ENCODE measurements at places on chromosomes 16 and 17. TPM values are rescaled to one million over a fixed set of nuclear protein-coding genes. Genes with fewer than 3 reads are reported as not detected.
A peak's percentile ranks its signal among the peaks of the same experiment; 100 is the strongest.

DNA sequence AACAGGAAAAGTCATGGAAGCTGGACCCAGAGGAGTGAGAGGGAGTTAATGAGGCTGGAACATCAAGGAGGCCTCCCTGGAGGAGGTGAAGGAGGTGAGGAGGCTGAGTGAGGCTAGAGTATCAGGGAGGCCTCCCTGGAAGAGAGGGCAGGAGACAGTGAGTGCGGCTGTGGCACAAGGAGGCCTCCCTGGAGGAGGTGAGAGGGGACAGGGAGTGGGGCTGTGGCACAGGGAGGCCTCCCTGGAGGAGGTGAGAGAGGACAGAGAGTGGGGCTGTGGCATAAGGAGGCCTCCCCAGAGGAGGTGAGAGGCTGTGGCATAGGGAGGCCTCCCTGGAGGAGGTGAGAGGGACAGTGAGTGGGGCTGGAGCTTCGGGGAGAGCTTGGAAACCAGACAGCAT lies 5.5 kb downstream of the CAMKK1 start:
- no peak for DNase-seq

DNA sequence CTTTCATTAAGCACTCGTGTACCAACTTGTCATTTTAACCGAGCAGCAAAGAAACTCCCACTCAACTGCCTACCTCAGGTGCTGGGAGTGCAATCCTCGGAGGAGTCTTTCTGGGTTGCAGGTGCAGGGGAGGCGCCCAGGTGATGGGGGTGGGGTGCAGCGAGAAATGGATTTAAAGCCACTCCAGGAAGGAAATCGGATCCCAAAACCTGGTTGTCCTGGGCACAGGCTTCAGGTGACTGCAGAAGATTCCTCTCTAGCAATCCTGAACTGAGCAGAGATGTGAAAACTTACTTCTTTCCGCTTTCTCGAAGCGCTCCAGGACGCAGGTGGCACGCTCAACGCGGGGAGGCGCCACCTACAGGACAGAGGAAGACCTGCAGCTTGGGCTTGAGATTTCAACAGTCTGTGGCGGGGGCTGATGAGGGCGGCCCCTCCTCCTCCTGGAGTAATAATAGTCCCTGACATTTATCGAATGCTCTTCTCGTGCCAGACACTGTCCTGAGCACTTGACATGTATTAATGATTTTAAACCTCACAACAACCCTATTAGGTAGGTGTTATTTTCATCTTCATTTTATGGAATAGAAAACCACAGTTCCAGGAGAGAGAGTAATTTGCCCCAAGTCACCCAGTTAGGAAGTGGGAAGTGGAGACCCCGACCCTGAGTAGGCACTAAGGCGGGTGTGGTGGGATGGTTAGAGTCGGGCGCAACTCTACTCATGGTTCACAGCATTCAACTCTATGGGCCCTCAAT lies 27.2 kb upstream of the SKAP1 start:
- DNase-seq: peak; percentile 17

DNA sequence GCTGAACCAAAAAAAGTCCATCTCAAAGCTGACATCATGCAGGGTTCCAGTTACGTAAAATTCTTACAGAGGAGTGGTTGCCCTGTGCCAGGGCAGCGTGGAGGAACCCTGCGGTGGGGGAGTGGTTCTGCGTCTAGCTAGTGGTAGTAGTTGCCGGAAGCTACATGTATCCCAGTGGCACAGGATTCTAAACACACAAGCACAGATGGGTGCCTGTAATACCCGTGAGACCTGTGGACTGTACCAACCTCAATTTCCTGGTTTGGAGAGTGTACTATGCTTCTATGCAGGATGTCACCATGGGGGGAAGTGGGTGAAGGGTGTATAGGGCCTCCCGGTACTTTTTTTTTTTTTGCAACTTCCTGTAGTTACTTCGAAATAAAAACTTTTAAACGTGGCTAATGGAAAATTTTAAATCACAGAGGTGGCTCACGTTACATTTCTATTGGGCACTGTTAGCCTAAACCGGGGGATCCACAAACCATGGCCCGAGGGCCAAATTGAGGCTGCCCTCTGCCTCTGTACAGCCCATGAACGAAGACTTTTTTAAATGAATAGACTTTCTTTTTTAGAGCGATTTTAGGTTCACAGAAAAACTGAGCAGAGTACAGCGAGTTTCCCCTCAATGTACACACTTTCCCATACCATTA lies 38.5 kb downstream of the TBC1D16 start:
- DNase-seq: no peak

DNA sequence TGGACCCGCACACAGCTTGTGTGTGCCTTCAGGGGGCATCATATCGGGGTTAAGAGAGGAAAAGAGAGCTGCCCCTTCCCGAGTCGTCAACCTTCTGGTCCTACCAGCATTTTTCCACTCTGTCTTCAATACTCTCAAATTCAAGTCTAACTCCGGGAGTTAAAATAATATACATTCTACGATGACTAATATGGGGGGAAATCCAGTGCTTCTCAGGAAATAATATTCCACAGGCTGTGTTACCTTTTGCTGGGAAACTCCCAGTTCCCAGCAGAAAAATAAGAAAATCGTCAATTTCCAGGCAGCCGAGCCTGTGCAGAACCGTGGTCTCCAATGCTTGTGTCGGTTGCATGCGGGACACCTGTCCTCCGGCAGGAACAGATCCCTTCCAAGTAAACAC lies 105.0 kb upstream of the FOXF1 start:
- no peak for DNase-seq

Gene CRYM
- not detected for total RNA-seq

Gene IGFBP4
- total RNA-seq: 30.2 TPM

Gene NUBP2
- total RNA-seq: 163 TPM

Data from gastrocnemius medialis (tissue), 4 donors.